C1 segment of cervical spinal cord (tissue), 14 donors: ENCODE measurements at places on chromosomes 3 and 15.

GRCh38 chr15:61459785-61460707 is 230.9 kb upstream of the RORA start:
- DNase-seq, result no peak

- no peak for DNase-seq
Observed at GRCh38 chr3:16841041-16841753, 43.6 kb upstream of the PLCL2 start.

- no peak for DNase-seq
Observed at GRCh38 chr3:102790747-102791325, 356.0 kb downstream of the ZPLD1 start.

- peak; percentile 49 for DNase-seq
Observed at GRCh38 chr15:100241572-100242482, 99.9 kb downstream of the ADAMTS17 start.

DNA sequence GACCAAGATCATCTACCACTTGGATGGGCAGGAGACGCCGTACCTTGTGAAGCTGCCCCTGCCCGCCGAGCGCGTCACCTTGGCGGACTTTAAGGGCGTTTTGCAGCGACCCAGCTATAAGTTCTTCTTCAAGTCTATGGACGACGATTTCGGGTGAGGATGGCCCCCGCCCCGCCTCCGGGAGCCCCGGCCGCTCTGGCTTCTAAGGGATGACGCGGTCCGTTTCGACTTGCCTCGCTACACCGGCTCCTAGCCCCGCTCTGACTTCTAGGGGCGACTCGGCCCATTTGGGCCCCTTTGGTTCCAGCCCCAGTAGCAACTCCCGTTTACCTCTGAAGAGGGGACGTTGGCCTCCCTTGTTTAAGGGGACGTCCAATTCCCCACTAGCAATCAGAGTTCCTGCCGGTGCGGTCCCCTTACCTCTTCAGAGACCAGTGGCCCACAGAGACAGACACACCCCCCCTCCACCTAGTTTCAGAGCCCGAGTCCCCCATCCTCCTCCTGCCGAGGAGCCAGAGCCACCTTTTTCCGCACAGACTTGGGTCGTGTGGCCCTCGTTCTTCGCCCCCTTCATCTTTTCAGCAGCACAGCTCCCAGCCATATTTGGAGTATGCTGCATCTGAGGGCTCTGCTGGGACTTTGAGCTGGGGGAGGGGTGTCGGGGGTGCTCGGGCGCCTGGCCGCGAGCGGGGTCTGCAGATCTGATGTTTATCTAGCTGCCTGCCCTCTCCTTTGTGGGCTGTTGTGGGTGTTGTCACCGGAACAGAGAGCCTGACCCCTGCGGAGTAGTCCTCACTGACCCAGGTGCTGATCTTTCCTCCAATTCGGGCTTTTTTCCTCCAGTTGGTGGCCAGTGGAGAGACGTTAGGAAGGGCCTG is 706 bp downstream of the DVL3 start:
- DNase-seq, result peak; percentile 52

GRCh38 chr3:45139372-45140140 is 6.6 kb downstream of the CDCP1 start:
- no peak for DNase-seq

DNA sequence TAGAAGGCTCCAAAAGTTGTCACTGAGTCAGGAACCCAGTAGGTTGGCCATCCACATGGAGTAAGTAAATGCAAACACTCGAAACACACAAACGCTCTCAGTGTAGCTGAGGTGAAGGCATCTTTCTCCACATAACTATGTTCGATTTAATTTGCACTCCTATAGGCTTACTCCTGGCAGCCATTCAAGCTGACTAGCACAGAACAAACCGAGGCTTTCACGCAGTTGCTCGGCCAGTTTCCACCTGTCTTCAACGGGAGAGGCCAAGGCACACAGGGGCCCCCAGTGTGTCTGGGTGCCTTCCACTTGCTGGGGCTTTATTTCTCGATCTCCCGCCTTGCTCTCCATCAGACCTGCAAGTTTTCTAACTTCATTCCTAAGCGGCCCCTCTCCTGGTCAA is 18.9 kb downstream of the RGMA start:
- no peak for DNase-seq

DNA sequence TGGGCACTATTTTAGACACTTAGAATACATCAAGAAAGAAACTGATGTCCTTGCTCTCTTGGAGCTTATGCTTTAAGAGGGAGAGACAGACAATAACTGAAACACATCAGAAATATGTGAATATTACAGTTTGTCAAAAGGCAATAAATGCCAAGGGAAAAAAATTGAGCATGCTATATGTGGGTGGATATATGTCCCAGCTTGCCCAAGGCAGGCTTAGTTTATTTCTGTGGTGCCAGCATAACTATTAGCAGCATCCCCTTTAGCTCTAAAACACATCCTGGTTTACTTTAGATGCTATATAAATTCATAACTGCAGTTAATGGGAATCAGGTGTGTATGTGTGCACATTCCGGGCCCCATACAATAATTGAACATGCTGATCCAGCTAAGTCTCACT is 191.2 kb upstream of the PDZRN3 start:
- DNase-seq, result no peak

DNA sequence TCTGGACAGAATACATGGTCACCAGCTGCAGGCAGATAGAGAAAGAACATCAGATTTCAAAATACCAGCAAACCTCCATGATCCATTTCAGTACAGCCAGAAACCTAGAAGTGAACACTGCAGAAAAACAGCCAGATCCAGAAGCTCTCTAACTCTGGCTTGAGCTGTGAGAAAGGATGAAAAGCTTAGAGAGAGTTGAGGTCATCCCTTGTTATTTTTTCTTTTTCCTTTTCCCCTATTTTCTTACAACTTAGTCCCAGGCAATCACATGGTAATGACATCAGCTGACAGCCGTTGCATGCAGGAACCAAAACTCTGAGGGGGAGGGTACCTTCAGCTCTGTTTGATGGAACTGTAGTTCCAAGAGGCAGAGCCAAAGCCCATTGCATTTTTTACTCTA is 113.2 kb downstream of the TCF12 start:
- no peak for DNase-seq

DNA sequence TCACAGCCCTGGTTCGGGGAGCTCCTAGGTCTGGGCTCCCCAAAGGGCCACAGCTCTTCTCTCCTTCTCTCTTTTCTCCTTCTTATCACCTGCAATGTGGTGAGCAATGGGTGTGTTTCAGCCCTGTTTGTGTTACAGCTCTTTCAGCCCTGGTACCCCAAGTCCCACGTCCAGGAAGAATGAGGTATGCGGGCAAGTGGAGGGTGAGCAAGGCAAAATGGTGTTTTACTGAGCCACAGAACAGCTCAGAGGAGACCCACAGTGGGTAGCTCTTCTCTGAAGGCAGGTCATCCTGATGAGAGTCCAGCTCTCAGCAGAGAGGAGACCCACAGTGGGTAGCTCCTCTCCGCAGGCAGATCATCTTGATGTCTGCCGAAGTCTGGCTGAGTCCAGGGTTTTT is 86.8 kb downstream of the BFSP2 start:
- no peak for DNase-seq

DNA sequence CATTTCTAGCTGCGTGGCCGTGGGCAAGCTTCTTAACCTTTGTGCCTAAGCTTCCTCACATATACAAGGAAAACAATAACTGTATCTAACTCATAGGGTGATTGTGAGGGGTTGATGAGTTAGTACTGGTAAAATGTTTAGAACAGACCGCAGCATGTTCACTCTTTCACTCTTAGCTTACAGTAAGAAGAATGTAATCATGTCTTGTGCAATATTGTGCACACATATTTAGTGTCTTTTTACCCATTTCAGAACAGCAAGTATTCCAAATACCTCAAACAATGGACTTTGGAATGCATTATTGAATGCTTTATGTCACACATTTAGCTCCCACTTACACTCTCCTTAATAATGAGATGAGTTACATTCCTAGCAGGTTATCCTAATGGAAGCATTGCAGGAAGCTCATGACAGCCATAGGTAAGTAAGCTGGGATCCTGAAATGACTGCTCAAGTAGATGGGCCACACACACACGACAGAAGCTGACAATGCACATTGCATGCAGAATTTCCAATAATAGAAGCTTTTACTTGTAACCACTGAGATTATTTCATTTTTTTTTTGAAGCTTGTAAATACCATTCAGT is 468.9 kb upstream of the WNT5A start:
- DNase-seq, result no peak

DNA sequence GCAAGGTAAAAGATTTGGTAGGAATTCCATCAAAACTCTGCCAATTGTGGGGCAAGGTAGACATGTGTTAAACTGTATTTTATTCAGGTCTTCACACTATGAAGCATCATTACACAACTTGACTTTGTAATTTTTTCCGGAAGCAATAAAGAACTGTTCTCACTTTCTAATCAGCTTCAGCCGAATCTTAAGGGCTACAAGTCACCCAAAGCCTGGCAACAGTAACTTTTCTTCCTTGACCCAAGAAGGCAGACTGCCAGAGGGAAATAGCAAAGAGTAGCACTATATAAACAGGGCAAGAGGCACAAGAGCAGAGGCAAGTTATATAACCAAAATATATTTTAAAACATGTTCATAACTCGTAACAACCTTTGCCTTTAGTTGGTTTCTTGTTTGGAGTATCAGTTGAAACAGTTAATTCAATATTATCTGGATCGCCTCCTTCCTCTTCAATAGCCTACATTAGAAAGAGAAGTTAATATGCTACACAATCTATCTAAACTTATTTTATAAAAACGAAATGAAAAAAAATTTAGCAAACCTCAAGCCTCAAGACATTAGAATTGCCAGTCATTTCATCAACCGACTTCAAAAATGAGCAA is 1.4 kb downstream of the SLTM start:
- DNase-seq, result no peak

DNA sequence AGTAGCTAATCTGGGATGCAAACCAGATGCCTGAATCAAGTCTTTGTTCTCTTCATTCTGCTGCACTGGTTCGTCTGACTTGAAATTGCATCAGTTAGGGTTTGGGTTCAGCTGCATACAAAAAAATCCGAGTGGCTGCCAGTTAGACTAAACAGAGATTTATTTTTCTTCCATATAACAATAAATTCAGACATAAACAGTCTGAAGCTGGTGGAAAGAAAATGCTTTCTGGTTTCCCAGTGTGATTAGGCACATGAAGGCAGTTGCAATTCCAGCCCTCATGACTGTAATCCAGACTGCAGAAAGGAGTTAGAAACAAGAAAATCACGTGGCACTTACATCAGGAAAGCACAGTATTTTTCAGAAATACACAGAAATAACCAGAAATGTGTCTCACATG is 930.7 kb downstream of the MCTP2 start:
- DNase-seq, result no peak

DNA sequence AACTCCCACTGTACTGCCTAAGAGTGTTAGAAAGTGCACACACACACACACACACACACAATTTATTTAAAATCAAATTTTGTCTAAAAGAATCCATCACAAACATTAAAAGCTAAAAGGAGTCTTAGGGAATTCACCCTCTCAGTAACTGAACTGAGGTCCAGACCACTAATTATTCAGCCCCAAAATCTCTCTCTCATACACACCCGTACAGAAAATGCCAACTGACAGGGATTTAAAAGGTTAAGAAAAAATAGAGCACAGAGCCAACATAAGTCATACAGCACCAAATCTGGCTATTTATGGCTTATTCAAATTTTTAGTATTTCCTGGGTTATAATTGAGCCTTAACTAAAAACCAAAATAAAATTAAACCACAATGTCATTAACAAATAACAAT is 20.7 kb downstream of the GBE1 start:
- DNase-seq, result no peak

DNA sequence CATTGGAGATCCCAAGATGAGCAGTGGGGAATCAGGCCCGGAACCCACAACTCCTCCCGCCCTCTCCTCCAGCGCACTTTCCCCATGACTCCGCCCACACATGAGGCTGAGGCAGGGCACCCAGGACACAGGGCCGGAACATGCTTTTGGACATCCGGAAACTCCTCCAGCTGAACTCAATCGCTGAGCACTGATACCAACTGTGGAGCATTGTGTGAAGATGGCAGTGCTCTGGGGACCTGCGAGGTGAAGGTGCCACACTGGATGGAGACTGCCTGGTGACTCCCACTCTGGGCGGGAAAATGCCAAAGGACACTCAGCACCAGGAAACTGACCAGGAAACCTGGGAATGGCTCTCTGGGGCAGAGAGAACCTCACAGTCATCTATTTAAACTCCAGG is 189.1 kb downstream of the FAM43A start:
- no peak for DNase-seq

DNA sequence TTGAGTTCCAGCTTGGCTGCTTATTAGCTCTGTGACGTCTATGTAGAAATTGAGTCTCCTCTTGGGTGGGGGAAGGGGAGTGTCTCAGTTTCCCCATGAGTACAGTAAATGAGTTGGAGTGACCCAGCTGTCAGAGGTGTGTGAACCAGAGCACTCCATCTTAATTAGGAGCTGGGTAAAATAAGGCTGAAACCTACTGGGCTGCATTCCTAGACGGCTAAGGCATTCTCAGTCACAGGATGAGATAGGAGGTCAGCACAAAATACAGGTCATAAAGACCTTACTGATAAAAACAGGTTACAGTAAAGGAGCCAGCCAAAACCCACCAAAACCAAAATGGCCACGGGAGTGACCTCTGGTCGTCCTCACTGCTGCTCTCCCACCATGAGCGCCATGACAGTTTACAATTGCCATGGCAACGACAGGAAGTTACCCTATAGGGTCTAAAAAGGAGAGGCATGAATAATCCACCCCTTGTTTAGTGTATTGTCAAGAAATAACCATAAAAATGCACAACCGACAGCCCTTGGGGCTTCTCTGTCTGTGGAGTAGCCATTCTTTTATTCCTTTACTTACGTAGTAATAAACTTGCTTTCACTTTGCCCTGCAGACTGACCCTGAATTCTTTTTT is 222.4 kb downstream of the CACNA2D3 start:
- DNase-seq, result no peak

DNA sequence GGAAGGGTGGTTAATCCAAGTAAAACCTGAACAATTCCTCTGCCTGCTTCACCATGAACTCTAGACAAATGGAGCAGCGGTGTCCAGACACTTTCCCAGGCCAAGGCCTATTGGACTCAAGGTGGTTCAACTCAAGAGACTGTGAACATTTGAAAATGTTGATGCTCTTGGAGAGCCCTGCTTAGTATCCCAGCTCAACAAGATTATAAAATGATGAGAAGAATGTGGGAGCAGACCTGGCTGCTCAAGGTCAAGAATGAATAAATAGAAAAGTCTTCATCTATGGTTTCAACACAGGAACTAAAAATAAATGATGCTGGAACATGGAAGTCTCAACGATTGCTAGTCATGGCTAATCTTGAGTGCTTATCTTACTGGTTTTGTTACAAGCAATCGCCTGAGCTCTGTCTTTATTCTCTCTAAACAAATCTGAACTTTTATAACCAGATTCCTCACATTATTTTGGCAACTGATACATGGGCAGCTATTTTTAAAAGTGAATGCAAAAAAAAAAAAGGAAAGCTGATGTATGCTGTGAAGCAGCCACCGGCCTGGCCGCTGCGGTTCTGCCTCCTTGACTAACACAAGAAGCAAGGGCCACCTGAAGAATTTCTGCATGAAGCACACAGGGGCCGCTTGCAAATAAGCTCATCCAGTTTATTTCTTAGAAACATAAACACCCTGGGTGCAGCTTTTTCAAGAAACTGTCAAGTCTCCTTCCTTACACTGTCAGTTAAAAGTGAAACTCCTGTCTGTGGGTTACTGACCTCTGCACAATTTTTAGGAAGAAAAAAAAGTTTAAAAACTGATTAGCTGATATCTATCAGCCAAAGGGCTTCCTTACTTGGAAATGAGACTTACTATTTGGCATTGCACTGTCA is 120.1 kb upstream of the ARHGEF3 start:
- DNase-seq, result no peak

GRCh38 chr3:48927928-48928327 is 9.3 kb downstream of the ARIH2 start:
- no peak for DNase-seq
